ENCODE measurements at places on chromosomes 2 and 18.

GRCh38 chr18:69220529-69220928 is 180.2 kb upstream of the DOK6 start:
- DNase-seq, result no peak

DNA sequence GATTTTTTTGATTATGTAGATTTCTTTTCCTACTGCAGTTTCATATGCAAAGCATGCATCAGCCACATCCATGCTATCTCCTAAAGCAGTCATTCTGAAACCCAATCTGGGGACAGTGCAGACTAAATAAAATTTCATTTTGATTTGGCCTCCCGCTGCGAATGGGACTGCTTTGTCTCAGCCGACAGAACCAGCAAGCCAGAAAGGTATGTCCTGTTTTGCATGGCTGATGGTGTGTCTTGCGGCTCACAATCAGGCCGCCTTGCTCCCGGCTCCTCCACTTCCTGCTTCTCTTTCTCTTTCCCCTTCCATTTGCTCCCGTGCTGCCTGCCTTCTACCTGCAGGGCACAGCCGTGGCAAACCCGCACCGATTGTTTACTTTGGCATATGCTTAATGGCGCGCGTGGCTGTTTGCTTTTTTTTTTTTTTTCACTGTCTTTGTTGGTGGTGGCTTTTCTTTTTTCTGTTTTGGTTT is 419.6 kb upstream of the POU3F3 start:
- DNase-seq, result no peak

GRCh38 chr2:46643951-46644350 is 164.6 kb downstream of the TMEM247 start:
- DNase-seq, result no peak

GRCh38 chr2:946073-946948 is 4.3 kb upstream of the SNTG2 start:
- DNase-seq, result no peak

DNA sequence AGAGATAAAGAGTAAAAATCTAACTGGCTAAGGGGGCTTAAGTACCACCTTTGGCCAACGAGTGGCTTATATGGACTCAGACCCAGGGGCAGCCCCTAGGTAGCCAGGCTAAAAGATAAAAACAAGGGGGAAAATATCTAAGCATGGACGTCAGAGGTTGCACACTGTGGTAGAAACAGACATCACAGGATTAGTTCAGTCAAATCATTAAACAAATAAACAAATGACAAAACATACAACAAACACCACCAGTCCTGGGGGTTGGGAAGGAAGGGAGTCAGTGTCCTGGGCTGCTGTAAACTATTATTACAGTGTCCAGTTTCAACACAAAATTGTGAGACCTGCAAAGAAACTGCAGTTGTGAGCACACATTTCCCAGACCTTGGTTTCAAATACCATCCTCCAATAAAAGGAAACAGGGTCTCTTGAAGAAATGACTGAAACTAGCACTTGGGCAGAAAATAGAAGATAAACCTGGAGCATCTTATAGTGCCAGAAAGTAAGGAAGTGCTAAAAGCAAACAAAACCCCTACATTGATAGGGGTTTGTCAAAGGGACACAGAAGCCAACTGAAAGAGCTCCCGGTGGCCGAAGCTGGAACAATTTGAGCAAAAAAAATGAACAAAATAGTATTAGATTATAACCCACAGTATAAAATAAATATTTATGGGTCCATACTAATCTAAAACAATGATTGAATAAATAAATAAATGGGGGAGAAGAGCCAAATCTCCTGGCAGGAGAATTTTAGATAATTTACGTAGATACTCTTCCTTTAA is 154.8 kb upstream of the KLF7 start:
- DNase-seq, result no peak

DNA sequence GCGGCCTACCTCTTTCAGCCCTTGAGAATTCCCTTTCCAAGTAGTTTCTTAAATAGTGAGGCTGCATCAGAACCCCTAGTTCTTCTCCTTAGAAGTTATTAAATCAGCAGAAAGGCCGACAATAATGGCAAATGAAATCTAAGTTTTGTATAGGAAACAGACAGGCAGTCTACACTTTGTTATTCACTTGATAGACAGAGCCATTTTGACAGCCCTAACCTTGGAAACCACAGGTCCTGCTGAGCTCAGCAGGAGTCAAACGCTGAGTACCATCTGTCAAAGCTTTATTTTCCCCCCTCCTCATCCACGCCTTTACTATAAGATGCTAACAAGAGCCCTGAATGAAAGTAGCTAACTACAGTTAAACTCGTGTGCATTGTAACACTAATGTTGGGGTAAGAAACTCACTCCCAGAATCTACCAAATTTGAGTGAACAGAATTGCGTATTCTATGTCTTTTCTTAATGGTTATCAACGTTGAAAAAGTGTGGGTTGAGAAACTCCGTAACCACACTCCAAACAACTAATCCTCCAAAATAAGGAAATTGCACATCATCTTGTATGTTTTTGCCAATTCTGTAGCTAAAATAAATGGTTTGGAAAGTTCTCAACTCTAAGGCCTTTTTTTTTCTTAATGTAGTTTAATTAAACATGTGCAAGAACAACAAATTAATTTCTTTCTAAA is 90.6 kb upstream of the EFEMP1 start:
- DNase-seq, result no peak

DNA sequence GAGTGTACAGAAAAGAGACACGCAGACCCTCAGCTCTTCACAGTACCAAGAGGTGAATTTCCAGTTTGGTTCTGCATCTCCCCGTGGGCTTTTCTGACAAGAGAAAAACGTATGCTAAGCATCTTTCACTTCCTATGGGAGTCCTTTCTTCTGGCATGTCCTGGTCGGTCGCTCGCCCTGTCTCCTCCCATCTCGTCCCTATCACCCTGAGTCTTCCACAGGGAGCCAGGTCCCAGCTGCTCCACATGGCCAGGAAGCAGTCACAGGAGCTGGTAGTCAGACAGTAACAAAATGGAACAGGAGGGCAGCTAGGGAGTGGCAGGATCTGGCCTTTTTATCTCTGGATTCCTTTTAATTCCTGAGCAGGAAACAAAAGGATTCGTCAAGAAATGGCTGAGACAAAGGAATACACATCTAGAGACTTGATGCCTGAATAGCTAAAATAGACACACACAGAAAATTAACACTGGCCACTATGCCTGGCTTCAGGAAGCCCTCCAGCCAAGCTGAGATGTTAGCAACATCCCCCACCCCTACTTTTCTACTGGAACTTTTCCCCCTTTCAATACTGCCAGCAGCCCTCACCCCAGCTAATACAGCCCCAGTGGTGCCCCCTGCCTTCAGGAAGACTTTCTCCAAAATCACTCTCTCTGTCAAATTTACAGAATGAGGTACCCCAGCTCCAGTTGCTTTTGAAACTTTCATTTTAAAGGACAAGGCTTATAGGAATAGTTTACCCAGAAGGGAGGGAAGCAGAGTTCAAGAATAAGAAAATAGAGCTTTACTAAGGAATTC is 136.1 kb downstream of the DNER start:
- no peak for DNase-seq

DNA sequence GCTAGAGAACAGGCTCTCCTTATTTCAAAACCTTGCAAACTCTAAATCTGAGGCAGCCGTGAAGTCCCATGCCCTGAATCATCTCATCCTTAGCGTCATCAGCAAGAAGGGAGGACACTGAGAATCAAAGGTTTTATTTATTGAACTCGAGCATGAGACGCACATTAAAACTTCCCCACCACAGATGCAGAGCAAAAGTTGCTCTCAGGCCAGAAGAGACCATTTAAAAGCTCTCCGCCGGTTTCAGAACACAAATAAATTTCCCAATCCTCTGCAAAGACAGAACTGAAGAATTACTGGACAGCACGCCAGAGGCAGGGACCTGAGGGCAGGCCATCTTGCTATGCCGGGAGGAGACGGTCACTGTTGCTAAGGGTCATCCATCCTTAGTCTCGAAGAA is 1.3 kb downstream of the AMMECR1L start:
- DNase-seq, result no peak

DNA sequence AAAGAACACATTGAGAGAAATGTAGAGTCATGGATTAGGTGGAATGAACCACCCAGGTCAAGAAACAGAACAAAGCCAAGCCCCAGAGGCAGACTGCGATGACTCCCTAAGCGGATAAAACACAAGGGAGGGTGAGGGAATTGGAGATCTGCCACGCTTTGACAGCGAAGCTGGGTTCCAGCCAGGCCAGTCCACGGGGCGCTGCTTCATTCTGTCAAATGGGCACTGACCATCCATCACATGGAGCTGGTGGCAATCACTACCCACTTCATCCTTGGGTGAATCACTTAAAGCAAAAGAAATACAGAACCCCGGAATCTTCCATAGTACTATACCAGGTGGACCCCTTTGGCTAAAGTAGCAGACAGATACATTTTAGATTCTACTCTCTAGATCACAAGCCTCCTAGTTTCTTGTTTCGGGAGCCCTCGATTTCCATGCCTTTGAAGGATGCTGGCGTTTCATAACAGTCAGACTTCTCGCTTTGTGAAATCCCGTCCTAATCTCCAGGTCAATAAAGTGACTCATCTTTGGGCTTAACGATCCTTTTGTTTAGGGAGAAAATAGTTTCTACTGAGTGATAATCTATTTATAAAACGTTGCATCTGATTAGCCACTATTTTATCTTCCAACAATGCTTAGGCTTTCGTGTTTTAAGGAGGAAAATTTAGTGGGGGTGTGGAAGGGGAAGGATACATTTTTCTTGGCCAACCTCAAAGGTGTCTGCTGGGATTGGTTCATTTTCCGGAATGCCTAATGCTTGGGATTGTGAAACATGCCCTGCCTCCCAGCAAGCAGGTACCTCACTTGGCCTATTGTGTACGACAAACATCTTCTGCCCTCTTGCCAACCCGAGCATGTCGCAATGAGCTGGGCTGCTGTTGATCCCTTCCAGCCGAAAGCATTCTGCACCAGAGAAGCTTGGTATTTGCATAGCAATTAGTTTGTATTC is 44.1 kb upstream of the HDAC4 start:
- DNase-seq, result no peak

GRCh38 chr18:4748975-4749374 is 293.9 kb upstream of the DLGAP1 start:
- DNase-seq, result no peak

DNA sequence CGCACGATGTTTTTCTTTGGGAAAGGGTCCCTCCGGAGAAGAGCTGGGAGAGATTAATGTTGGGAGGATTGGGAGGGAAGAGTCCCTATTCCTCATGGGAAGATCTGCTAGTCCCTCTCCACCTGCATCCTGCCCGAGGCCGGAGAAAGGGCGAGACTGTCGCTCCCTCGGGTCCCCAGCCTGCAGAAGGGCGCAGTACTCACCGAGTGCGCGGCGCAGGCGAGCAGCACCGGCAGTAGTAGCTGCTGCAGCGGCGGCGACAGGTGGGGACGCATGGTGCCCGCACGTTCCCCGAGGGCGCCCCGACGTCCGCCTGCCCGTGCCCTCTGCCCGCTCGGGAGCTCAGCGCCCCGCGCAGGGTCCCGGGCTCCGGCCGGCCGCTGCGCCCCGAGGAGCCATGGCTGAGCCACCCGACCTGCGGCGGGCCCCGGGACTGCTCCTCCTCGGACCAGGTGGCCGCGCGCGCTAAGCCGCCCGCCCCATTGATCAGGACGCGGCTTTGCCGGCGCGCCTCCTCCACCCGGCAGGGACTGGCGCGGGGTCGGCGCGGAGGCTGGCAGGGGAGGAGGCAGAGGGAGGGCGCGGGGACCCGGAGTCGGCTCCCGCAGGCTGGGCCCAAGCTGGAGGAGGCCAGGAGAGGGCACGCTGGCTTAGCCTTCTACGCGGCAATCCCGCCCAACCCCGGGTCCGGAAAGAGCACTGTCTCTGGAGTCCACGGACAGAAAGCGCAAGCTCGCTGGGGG is at the start of gene SCTR:
Gene SCTR (minus strand): TSS at position 532 of the 743 bp plus-strand sequence. CDS start 257 bp downstream, at position 275.
- no peak for DNase-seq

DNA sequence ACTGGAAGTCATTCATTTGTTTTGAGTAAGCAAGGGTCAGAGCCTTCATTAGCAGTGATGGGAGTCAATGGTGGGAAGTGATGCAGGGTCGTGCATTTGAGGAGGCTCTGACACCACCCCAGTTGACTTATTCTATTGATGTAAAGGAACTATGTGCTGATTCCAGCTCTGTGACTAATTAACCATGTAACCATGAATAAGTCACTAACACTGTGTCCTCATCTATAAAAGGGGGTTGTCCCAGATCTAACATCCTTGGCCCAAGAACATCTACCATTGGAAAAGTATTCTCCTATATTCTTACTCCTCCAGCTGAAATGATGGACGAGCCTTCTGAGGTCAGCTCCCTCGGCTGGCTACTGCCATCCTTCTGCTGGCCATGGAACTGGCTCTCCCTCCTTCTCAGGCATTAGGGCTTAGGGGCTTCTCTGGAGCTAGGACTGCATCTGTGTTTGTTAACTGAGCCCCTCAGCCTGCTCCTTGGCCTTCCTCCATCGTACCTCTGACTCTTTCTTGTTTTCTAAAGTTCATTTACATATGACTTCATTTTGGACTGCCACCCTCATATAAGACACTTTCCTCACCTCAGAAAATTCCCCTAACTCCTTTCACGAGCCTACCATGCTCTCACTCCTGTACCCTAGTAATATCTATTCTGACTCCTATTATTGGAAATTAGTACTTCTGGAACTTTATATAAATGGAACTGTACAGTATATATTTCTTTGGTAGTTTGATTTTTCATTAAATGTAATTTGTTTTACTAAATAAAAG is 115.5 kb downstream of the KCTD1 start:
- no peak for DNase-seq
